Mesothelial cell of epicardium (in vitro differentiated cells): ENCODE measurements at places on chromosomes 16 and 17.

DNA sequence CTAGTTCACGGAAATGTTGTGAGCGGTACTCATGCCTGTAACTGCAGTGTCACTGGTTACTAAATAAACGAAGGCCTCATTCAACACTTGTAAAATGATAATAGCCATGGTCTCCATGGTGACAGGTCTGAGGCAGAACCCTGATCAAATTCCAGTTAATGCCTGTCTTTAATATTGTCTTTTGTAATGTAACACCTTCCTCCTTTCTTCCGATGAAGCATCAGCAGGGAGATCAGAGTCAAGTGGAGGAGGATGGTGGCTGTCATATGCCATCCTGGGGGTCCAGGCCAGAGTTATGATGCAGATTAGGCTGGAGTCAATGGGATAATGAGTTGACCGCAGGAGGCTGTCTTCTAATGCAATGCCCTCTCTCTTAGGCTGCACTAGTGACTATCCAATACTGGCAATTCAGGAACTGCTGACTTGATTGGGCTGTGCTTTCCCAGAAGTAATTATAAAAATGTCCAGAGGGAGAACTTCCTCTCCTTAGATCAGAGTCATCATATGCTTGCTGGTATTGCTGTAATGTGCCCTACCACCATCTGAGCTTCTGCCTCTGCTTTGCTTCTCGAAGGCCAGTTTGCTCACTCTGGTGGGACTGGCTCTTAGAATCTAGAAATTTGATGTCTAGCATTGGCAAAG, 419.1 kb downstream of the CA10 start:
- no peak for DNase-seq

GRCh38 chr17:5694551-5694950, 110.2 kb upstream of the NLRP1 start:
- no peak for DNase-seq

- DNase-seq: no peak
Observed at GRCh38 chr16:3101018-3101840, 2.1 kb upstream of the ZSCAN10 start.

- no peak for DNase-seq
Observed at GRCh38 chr17:36213695-36214094, 2.8 kb downstream of the CCL4L2 start.

- DNase-seq: no peak
Observed at GRCh38 chr16:50841081-50841886, 99.4 kb downstream of the CYLD start.

- DNase-seq: no peak
Observed at GRCh38 chr16:87552772-87553573, 49.3 kb upstream of the JPH3 start.

- DNase-seq: peak; percentile 74
Observed at GRCh38 chr17:45235416-45236281, 14.0 kb downstream of the FMNL1 start.

DNA sequence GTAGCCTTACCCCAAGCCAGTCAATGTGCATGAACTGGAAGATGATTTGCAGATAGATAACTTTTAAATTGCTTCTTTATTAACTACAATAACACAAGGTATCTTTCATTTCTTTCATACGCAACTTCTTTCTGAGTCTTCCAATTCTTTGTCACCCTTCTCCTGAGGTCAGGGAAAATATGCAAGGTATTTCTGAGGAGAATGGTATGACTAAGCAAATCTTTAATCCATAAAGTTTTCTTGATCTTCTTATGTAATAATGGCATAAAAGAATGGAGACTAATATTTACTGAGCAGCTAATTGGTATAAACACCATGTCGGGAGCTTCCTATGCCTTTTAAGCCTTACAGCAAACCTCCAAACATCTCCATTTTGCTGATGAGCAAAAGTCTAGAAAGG, 438.9 kb downstream of the KCNJ2 start:
- no peak for DNase-seq

DNA sequence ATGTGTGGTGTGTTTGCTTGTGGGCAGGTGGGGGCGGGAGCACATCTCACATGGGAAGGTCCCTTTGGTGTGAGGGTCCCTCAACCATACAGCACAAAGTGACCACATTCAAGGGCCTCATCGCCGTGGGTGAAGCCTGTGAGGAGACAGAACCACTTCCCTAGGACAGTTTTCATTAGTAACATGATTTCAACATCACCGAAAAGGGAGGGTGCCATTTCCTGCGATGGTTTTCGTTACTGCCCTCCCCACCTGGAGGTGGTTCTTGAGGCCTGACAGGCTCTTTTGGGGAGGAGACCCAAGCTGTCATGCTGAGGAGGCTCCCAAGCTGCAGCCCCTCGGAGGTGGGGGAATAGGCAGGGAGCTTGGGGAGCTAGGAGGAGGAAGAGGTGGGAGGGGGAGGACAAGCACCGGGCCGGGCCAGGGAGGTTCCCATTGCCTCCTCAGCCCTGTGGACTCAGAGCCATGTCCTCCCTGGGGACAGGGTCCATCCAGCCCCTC, 9.5 kb downstream of the CD300LB start:
- DNase-seq: no peak

GRCh38 chr16:85114909-85115567, 2.8 kb upstream of the CIBAR2 start:
- DNase-seq: peak; percentile 74

DNA sequence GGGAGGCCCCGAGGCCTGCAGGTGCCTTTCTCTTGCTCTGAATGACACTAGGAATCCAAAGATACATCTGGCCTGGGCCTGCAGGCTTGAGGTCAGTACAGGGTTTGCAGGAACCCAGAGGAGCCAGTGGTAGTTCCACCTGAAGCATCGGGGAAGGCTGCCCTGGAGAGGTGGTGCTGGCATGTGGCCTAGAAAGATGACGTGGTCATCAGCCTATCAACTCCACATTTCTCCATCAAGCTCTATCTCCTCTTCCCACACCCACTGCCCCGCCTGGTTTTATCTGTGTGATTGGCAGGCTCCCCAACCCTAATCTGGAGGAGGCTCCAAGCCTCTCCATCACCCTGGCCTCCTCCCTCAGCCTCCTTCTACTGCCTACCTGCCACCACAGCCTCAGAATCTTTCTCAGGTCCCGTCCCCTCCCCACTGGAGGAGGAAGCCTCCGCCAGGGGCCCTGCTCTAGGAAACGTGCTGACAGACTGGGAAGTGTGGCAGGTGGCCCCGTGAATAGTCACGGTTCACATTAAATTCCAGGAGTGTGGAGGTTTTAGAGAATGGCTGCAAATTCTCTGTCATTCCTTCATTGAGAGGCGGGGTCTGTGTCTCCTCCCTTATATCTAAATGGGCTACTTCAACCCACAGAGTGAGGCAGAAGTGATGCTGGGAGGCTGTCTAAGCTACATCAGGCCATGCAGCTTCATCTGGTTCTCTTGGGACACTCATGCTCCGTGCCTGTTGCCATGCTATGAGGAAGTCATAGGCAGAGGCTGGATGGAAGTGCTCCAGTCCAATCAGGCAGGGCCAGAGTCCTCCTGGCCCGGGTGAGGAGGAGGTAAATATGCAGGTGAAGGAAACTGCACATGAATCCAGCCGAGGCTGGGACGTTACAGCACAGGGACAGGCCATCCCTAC, 11.4 kb upstream of the MAP2K3 start:
- no peak for DNase-seq

DNA sequence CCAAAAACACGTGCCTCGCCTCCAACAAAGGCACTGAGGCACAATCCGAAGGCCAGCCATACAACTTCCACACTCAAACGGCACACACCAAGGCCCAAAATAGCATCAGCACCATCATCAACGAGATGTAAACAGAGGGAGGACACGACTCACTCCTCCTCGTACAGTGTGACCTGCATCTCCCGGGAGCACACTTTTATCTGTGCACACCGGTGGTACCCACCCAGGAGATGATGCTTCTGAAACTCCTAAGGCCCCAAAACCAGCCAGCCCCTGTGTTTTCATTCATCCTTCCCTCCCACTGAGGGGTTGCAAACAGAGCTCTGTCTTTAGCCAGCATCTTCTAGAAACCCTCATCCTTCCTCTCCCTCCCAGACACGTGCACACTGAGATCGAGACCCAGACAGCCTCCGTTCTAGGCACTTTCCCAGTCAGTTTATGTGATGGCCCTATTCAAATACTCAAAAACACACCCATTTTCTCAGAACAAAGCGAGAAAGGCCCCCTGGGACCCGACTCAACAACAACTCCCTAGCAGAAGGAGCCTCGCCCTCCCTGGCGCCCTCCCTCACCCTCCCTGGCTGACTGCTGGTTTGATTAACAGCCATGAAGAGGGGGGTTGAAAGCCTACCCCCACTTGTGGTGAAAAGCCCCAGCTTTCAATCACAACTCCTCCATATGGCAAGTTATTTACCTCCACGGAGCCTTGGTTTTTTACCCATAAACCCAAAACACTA, 76.3 kb downstream of the GAS7 start:
- DNase-seq: no peak

DNA sequence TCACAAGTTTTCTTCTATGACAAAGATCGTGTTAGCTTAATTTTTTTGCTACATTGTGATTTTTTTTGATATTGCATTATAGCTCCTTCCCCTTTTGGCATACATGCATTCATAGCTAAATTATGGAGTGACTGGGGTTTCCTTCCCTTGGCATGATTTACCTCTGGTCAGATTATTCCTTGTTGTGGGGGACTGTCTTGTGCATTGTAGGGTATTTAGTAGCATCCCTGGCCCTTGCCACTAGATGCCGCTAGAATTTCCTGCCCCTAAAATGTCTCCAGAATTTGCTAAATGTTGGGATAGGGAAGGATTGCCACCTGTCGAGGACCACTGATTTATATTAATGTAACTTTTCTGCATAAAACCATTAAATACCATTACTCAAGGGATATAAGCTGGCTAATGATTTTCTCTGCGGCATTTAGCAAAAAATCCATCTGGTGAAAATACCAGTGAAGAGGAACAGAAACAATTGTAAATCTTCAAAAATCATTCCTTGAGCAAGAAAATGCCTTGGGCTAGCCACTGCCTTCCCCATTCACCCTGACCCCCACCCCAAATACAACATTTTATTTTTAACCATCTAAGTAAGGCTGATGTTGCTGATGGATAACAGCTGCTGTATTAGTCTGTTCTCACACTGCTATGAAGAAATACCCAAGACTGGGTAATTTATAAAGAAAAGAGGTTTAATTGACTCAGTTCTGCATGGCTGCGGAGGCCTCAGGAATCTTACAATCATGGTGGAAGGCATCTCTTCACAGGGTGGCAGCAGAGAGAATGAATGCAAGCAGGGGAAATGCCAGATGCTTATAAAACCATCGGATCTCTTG, 195.2 kb downstream of the MAP2K6 start:
- DNase-seq: no peak

DNA sequence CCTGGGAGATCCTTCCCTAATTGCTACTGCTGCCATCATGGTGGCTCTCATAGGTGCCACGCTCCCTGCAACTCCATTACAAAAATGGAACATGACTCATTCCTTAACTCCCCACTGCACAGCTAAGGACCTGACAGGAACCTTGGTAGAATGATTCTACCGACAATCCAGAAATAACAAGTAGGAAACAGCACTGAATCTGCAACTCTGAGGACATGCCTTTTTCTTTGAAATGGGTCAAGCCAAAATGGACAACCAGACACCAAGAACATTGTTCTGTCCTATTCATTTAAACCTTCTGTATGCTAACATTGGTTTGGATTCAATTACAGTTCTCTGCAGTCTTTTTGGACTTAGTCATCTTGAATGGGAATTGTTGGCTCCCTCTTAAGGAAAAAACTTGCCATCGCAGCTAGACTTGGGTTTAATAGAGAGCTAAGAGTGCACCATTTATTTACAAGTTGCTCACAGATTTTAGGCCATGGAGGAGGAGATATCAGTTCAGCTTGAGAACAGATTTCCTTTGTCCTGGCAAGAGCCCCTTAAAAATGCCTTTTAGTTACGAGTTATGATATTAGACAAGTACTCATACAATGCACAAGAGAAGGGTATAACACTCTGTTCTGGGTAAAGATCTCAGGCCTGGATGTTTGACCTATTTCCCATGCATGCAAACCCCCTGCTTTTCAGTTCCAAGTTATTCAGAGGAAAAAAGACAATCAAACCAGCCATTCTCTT, 20.9 kb upstream of the NSRP1 start:
- DNase-seq: no peak

DNA sequence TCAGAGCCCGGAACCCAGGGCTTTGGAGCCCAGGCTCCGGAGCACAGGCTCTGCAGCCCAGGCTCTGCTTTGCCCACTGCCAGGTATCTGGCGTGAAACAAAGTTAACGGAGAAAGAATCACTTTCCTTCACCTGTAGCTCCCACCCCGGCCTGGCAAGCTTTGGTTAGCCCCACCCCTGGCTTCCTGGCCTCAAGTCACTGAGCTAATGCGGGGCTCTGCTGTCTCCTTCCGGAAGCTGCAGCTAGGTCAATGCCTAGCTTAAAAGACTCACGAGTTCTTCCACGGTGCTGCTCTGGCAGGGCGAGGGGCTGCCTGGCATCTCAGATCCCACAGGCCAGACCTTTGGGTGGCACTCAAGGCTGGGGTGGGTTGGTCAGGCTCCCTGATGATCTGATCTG, 21.1 kb upstream of the SPPL2C start:
- DNase-seq: no peak

GRCh38 chr16:88667461-88667860, 4.6 kb upstream of the MVD start:
- no peak for DNase-seq

DNA sequence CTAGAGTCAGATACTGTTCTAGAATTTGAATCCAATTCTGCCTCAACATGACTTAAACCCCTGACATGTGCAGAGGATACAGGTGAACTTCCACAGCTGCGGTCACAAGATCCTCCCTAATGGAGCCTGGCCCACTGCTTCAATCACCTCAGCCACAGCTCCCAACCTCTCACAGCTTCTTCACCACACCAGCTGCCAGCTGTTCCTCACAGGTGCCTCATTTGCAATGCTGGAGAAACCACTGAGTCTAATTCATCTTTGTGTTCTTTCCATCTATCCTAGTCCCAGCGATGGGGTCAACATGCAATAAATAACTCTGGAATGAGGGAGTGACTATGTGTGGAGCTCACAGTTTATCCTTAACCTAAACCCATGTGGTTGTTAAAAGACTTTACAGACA, 72.0 kb upstream of the MAF start:
- no peak for DNase-seq

- no peak for DNase-seq
Observed at GRCh38 chr16:85796599-85796998, 2.7 kb downstream of the EMC8 start.
